ENCODE measurements at places on chromosomes 12 and 14.

DNA sequence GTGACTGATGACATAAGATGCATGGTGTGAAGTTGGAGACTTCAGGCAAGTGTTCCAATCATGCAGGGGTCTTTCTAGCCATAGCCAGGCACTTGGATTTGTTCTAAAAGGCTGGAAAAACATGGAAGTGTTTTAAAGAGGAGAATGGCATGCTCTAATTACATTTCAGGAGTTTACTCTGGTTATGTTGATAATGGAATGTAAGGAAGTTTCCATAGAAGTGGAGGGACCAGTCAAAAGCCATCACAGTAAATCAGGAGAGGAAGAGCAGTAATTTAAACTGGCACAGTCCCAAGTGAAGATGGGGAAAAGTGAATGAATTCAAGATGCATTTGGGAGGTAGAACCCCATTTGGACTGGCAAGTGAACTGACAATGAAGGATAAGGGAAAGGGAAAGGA, 13.9 kb upstream of the FRS2 start:
- no peak for DNase-seq

DNA sequence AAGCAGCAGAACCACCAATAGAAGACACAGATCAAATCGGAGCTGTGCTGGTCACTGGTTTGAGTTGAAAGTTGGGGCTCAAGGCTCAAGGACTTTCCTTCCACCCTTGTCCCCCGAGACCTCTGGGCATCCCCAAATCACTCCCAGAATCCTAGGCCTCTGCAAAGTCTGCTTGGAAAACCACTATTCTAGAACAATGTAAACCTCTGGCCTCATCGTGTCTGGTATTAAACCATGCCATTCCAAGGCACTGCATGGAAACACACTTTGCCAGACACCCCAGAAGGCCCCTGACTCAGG, 288.0 kb downstream of the DPF3 start:
- DNase-seq, result no peak

DNA sequence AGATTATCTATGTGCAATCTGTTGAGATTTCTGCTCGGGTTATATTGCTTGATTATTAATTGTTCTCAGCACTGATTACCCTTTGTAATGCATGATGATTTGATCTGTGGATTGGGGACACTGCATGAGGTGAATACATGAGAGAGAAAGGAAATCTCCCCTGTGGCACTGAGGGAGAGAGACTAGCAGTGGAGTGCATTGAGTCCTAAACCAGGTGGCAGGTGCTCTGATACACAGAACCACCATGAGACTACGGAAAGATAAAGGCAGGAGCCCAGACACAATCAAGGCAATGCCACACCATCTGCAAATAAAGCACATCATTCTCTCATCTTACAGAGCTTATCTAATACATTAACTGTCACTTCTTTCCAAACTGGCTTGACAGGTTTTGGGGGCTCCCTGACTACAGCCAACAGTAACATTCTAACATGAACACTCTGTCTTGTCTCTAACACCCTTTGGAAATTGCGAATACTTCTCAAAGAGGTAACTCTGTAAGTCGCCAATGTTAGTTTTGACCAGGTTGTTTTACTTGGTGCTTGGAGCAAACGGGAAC, 37.6 kb upstream of the TSPAN8 start:
- no peak for DNase-seq

DNA sequence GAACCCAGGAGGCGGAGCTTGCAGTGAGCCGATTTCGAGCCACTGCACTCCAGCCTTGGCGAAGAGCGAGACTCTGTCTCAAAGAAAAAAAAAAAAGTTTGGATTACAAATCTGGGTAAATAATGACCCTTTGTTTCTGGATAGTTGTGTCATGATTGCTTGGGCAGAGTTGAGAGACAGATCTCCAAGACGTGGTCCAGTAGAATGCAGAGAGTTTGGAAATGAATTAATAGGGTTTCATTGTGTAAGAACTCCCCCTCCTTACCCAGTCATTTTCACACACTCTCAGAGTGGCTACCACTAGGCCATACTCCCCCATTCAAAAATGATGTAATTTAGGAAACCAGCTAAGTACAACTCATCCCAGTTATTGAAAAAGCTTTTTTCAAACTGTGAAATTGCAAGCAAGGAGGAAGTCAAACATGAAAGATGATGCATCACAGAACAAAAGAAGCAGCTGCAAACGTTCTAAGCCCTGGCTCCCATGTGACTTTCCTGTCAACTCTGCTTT, 1331.9 kb downstream of the AACS start:
- no peak for DNase-seq

DNA sequence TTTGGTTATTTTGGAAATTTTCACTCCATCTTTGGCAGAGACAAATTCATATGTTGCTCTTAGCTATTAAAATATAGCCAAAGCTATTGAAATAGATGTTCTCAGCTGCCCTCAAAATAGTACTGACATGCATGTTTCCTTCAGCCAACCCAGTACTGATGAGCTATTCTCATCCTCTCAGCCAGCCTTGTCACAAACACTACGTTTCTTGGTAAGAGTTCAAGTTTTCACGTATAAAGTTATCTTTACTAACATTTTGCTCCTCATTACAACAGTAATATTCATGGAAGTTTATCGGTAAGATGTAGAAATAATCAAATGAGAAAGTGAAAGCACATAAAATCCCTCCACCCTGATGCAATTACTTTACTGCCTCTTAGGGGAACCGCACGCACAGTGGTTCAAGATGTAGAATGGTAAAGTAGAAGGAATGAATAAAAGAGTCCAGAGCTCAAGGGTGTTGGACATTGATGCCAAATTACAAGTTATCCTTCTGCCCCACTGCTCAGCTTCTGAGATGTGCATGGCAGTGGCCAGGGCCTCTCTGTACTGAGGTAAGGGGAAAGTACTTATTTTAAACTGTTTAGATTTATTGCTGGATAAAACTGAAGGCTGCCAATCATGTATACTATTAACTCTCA, 20.7 kb downstream of the GCH1 start:
- peak; percentile 52 for DNase-seq

- no peak for DNase-seq
These were observed 130.1 kb upstream of the HIF1A start for GRCh38 chr14:61565181-61565580.

Data from GM13976 (cell line).